CD4-positive, alpha-beta T cell treated with Interleukin-4 for 4 hours (primary cell): ENCODE measurements at places on chromosomes 6 and 20.

GRCh38 chr20:32350421-32350820, 7.7 kb upstream of the ASXL1 start:
- DNase-seq, result no peak

- DNase-seq, result no peak
Observed at GRCh38 chr20:36268440-36269342, 32.4 kb downstream of the AAR2 start.

GRCh38 chr20:24199501-24199900, 210.9 kb upstream of the GGTLC1 start:
- no peak for DNase-seq

DNA sequence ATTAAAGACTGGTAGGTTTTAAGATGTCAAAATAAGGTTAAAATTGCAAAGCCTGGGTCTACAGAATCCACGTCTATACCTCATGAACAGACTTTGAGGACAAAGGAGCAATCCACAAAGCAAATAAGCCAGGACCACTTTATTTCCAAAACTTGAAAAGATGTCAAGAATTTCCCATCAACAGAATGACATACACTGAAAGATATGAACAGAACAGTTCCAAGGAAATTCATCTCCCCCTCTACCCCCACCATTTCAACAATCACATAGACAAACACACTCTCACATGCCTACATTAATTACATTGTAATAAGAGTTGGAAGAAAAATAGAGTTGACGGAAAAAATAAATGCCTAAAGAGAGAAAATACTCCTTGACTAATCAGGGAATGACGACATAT, 45.2 kb upstream of the NHSL1 start:
- DNase-seq, result no peak

GRCh38 chr6:142015011-142015410, 117.7 kb upstream of the GJE1 start:
- DNase-seq, result no peak

DNA sequence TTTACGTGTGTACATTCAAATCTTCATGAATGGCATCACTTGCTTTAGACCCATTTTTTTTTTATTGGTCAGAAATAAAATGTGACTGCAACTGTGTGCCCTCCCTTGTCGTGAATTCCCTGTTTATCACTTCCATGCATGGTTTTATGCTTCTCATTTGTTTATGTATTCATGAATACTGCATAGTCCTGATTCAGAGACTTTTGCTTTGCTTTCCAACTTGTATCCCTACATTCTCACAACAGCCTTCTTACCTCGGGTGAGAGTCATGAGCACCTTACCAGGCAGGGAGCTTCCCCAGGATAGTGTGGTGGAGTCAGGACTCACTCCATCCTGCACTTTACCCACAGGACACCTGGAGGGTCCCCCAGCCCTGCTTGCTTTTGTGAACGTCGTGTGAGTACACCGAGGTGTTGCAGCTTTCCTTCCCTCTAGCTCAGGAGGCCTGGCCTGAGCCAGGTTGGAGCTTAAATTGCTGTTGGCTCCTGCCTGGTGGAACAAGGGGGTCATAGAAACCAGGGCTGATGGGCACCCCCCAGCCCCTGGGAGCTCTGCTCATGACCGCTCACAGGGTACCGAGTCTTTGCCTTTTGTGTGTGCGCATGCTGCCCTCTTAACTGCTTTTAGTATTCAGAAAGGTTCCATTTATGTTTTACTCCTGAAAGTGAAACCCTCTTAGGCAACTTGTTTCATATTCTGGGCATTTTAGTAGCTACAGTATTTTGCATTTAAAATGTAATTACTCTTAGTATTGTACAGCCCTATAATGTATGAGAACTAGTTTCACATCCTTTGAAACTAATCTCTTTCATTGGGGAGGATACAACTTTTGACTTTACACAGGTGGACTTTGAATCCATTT, 66.0 kb downstream of the CDS2 start:
- no peak for DNase-seq

DNA sequence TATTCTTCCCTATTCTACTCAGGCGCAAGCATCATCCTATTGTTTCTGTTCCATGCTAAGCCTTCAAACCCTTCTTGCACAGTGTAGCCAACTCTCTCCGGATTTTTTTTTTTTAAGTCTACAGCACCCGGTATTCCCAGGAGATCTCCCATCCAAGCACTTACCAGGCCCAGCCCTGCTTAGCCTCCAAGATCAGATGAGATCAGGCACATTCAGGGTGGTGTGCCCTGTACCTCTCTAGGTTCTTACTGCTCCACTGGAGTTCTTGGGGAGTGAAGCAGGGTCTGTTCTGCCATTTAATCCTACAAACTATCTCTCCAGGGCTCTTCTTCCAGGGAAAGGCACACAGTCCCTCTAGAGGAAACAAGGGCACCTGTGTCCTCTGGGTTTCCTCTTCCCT, 14.9 kb upstream of the NUP153 start:
- DNase-seq, result no peak

GRCh38 chr6:153538491-153538890, 407.4 kb upstream of the RGS17 start:
- no peak for DNase-seq
